ENCODE measurements at places on chromosomes 16 and 17.

GRCh38 chr17:38443356-38444031 is 15.2 kb downstream of the ARHGAP23 start:
- DNase-seq = no peak

DNA sequence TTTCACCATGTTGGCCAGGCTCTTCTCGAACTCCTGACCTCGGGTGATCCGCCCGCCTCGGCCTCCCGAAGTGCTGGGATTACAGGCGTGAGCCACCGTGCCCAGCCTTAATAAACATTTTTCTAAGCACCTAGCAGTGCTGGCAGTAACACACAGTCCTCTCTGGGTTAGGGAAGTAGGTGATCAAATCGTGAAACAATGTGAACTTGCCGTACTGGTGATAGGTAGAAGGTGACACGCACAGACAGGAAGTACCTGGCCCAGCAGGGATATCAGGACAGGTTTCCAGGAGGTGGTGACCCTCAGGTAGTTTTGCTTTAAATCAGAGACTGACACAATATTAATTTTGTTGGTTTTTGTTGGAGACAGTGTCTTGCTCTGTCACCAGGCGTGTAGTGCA is 4.5 kb downstream of the PLD2 start:
- no peak for DNase-seq

DNA sequence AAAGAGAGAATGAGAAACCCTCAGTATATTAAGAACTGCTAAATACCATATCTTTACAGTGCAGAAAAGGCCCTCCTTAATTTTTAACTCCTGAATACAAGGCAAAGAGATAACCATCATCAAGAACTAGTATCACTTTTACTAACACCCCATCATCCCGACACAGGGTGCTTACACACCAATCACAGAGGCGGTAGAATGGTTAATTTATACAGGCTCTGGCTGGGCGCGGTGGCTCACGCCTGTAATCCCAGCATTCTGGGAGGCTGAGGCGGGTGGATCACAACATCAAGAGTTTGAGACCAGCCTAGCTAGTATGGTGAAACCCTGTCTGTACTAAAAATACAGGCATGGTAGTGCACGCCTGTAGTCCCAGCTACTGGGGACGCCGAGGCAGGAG is 4.2 kb downstream of the PSMD12 start:
- no peak for DNase-seq

DNA sequence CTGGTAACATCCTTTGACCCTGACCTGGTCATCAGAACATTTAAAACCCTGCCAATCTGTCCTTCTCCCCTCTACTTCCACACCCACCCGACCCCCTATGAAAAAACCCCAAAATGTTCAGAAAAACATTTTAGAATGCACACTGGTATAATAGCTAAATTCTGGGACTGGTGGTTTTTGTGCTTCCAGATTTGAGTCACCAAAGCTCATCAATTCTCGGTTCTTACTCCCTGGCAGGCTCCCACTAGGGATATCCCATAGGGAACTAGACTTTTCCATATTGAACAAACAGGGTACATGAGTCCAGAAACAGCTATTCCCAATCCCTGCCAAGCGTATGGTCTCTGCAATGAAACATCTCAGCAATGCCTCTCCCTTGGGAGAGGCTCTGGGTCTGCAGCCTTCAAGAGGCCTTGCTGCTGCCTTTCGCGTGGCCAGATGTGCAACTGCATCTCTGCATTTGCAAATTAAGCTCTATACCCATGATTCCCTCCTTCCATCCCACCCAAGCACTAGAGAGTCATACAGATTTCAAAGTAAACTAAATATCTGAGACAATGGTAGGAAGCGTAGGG is 67.7 kb downstream of the SMG6 start:
- no peak for DNase-seq

DNA sequence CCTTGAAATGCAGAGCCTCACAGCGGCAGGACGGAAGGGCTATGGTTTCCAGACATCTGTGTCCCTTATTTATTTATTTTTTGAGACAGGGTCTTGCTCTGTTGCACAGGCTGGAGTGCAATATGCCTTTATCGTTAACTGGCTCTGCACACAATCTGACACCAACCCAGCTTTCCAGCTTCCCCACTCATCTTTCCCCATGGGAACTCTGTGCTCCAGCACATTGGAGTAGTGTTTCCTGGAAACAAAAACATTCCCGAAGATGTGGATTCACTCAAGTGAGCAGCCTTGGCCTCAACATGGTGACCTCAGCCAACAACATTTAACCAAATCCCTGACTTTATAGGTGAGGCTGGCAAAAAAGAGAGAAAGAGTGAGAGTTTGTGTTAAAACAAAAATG is 307.1 kb downstream of the TMEM114 start:
- DNase-seq = no peak
